A172 (cell line): ENCODE measurements at places on chromosomes 3 and 15. TPM values are rescaled to one million over a fixed set of nuclear protein-coding genes. Genes with fewer than 3 reads are reported as not detected.

- no peak for DNase-seq
These were observed at the start of gene SPINT1 for GRCh38 chr15:40843885-40844695. SPINT1 (plus strand) TSS chr15:40844048; CDS start chr15:40844555, 507 bp downstream.

GRCh38 chr3:42099020-42099765 is 8.0 kb downstream of the TRAK1 start:
- no peak for DNase-seq

- DNase-seq = no peak
These were observed 129.7 kb upstream of the LMOD3 start for GRCh38 chr3:69252141-69252540.

GRCh38 chr3:188662214-188662613 is 508.3 kb downstream of the LPP start:
- no peak for DNase-seq

CAMK2N2 gene
- 1.6 and 1.8 TPM in 2 replicates for total RNA-seq

KBTBD8 gene
- total RNA-seq = 3.0 and 5.0 TPM in 2 replicates

DNA sequence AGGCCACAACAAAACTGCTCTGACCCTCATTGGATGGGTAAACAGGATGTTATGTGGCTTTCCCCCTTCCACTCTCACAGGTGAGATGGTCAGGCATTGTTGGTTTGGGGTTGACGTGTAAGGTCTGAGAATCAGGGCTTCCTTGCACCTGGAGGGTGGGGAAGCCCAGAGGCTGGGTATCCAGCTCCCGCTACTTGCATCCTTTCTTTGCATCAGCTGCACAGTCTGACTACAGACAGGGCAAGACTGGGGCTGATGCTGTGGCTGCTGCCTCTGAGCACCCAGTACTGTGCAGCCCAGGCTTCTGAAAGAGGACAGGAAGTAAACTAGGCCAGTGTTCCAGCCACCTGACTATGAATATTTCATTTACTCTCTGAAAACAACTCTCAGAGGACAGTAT is 58.0 kb upstream of the ATP2B2 start:
- no peak for DNase-seq

- peak; percentile 25 for DNase-seq
These were observed 330.9 kb upstream of the C2CD4B start for GRCh38 chr15:62495670-62496614.

PCBP4 gene
- total RNA-seq = 99.7 and 107 TPM in 2 replicates

SLC12A8 gene
- 10.7 and 24.9 TPM in 2 replicates for total RNA-seq

- peak; percentile 55 for DNase-seq
These were observed 322.8 kb downstream of the ZNF621 start for GRCh38 chr3:40847551-40847992.

DNA sequence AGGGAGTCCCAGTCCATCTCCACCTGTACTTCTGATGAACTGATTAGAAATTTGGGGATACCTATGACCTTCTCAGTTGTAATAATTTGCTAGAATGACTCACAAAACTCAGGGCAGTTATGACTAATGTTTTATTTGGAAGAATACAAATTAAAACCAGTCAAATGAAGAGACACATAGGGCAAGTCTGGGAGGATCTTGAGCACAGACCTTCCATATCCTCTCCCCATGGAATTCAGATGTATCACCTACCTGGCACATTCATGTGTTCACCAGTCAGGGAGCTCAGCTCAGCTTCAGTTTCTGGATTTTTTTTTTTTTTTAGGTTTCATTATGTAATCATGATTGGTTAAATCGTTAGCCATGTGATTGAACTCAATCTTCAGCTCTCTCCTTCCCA is 247.7 kb downstream of the VGLL3 start:
- no peak for DNase-seq

MDFIC2 gene
- not detected in 2 replicates for total RNA-seq

GRCh38 chr15:80925597-80926059 is 64.0 kb downstream of the MESD start:
- DNase-seq = peak; percentile 75

DNA sequence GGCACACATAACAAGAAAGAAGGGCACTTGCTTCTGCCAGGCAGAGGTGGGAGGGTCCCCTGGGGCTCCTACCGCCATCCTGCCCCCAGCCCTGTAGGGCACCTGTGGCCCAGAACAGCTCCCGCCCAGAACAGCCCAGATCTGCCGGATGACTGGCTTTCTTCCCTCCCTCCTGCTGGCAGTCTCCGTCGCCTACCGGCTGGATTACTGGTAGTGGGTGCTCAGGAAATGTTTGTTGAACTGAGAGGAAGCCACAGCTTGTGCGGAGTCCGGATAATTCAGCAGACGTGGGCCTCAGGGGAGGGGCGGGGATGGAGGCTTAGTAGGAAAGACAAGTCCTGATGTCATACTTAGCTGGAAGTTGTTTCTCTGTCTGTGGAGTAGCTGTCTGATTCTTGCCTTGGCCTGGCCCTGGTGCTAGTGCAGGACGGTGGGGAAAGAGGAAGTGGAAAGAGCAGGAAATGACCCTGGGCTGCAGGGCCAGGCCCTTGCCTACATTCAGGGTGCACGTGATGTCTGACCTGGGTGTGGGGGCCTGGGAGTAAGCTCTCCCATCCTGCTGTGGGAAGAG is 6.7 kb downstream of the CCDC9B start:
- DNase-seq = no peak

DNA sequence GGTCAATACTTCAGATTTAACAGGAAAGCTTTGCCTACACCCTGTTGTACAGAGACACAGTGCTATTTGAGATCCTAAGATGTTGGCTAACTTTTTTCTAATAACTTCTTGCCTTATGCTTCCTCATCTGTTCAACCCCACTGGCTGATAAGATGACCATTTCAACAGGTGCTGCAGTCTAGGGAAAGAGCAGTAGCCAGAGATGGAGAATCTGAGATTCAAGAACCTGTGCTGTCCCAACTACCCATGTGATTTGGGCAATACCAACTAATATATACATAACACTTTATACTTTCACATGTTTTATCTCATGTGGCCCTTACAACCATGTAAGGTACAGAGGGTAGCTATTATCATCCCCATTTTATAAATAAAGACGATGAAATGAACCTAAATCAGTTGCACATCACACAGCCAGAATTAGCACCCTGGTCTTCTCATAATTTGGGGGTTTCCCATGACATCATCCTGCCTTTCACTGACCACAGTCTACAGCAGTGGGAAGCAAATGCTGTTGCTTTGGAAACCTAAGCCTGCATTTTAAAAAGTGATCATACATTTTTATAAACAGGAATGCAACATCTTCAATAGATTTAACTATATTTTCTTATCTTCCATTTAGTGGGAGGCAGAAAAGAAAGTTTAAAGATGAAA is 9.7 kb downstream of the TTC23 start:
- DNase-seq = no peak

RPL29 gene
- total RNA-seq = 704 and 1,100 TPM in 2 replicates

DNA sequence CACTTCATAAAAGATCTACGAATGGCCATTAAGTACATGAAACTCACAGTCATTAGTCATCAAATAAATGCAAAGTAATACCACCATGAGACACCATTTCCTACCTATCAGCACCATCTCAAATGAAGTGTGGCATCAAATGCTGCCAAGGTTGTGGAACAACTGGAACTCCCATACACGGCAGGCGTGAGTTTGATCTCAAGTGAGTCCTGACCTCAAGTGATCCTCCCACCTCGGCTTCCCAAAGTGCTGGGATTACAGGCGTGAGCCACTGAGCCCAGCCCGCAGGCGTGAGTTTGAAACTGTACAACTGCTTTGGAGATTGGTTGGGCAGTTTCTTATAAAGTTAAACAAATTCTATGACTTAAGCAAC is 28.8 kb upstream of the HDAC11 start:
- peak; percentile 57 for DNase-seq

GRCh38 chr3:69890084-69890483 is 109.4 kb upstream of the SAMMSON start:
- DNase-seq = peak; percentile 76

GRCh38 chr3:108073764-108074431 is 16.9 kb downstream of the CD47 start:
- DNase-seq = no peak

- DNase-seq = no peak
These were observed 70.1 kb downstream of the LMLN start for GRCh38 chr3:198030125-198030524.

DNA sequence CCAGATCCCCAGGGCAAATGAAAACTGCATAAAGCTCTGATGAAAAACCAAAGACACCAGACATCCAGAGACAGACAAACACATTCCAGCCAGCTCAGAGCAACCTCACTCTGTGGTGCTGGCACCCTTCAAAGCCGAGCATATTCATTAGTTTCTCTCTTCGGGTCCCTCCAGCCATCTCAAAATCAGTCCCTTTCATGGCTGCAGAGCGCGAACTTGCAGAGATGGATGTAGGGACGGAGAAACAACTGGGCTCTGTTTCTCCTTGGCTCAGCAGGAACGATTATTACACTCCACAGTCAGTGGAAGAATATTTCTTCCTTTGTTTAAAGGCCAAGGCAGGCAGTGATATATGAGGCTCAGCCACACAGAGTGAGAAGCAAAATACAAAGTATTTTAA is 50.4 kb upstream of the SYN2 start:
- no peak for DNase-seq

DNA sequence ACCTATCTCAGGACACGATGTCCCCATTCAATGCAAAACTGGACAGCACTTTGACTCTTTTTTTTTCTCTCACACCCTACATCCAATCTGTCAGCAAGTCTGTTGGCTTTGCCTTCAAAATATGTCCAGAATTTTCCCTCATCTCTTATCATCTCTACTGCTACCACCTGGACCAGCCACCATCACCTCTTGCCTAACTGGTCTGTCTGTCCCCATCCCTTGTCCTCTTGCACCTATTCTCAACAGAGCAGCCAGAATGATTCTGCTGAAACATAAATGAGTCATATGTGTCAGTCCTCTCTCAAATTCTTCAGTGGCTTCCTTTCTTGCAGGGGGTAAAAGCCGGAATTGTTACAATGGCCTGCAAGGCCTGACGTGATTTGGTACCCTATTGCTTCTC is 105.8 kb downstream of the CYP19A1 start:
- no peak for DNase-seq

CGNL1 gene
- total RNA-seq = 3.4 and 4.7 TPM in 2 replicates

DNA sequence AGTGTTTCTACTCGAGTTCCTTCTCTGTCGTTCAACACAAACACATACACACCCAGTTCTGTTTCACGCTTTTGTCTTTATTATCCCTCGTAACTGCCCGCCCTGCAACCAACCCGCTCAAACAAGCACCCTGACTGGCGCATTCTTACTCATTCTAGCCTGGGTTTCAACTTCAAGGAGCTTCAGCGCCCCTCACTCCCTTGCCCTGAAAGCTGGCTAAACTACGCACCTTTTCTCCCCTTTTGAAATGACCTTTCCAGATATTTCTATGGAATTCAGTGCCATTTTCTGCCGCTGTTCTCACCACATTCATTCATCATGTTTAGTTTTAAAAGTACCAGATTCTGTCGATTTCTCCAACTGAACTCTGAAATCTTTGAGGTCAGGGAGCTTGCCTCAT is 653 bp upstream of the MFSD1 start:
- no peak for DNase-seq

DNA sequence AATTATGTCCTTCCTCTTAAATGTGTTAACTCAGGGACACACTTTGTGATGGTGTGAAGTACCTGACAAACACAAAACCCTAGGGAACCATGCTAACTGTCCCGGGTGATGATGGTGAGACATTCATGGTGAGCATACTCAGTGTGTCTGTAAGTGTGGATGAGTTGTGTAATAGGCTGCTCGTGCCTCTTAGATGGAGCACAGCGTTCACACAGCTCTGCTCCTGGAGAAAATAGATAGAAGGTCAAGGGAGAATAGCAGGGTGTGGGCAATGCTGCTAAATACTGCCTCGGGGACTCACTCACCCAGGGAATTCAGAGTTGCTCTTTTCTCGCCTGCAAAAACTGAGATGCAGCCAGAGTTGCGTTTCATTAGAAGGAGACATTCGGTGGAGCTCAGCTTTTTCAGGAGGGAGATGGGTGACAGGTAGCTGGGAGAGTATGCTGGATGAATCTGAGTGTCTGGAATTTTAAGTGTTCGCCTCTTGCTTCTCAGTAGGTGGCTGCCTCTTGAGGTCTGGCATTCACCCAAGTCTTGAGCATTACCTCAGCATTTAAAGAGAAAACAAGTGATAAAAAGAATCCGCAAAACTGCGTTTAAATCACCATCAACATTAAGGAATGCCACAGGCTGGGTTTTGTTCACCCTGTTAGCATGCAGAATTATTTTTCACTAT is 813.2 kb downstream of the AGBL1 start:
- DNase-seq = peak; percentile 67

- peak; percentile 34 for DNase-seq
These were observed 18.7 kb downstream of the ISG20 start for GRCh38 chr15:88657326-88658069.

RASGRF1 gene
- total RNA-seq = 1.2 and 2.1 TPM in 2 replicates

GRCh38 chr3:69115731-69116130 is 6.7 kb downstream of the LMOD3 start:
- no peak for DNase-seq
